Muscle of leg (tissue), 16 donors: ENCODE measurements at places on chromosomes 6 and 20. TPM values are rescaled to one million over a fixed set of nuclear protein-coding genes. Genes with fewer than 3 reads are reported as not detected.

Gene BACH2
- 3.6 TPM for total RNA-seq

Gene PROCR
- 51.9 TPM for total RNA-seq

Gene PI16
- 65.7 TPM for total RNA-seq

- DNase-seq, result no peak
These were observed 24.7 kb upstream of the HINT3 start for GRCh38 chr6:125931733-125932450.

DNA sequence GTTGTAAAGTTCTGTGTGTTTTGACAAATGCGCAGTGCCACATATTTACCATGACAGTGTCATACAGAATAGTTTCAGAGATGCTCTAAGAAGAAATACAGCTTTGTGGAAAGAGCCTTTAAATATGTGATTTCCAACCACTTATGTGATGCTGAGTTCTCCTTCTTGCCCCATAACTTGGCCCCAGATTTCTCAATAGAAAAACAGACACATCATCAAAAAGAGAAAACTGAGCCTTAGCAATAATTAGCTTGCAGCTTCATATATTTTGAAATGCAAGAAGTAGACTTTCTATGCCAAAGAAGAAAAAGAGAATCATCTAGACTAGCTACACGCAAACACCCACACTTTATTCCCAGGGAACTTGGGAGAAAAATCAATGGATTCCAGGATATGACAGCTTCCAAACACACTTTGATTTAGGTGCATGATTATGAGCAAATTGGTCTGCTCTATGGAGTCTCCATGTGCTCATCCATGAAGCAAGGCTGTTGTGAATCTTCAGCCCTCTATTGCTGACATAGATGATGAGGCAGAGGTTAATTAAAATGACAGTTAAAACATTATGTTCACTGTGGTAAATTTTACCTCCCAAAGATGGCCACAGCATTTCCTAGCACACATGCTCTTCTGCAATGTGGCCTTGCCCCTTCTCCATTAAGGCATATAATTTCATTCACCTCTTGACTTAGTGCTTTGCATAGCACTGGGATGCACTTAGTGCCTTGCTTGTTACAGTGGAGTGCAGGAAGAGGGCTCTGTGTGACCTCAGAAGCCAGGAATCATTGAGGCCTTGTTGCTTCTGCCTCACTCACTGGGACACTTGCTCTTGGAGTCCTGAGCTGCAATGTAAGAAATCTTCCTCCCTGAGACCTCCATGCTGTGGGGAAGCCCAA, 174.6 kb downstream of the SYNDIG1 start:
- DNase-seq, result no peak

- DNase-seq, result peak; percentile 83
These were observed 794.3 kb downstream of the PHF3 start for GRCh38 chr6:64429926-64430325.

DNA sequence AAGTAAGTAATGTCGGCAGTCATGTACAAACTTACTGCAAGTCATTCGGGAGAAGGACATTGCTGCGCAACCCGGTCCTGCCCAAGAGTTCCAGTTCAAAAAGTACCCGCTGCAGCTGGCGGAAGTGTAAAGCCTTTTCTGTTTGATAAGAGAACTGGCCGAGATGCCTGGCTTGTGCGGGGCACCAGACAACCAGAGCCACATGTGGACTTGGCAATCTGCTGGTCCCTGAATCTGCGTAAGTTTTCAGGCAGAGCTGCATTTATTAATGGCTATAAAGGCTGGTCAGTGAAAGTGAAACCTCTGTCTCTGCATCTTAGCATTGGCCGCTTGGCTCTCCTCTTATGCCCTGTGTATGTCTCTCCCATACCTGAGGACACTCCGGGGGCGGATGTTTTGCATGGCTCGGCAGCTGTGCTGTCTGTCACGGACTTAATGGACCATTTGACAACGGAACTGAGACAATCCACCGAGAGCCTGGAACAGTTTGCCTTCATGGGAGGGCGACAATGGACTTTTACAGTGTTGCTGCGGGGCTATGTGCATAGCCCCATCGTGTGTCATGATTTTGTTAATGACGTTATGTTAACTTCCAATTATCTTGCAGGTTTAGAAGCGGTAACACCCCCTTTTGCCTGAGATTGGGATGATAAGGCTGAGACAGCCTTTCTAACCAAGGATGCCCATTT, 19.8 kb upstream of the RGS17 start:
- no peak for DNase-seq
